ENCODE measurements at places on chromosomes 3 and 15.

- no peak for DNase-seq
These were observed 332.3 kb downstream of the THSD4 start for GRCh38 chr15:71447328-71448250.

DNA sequence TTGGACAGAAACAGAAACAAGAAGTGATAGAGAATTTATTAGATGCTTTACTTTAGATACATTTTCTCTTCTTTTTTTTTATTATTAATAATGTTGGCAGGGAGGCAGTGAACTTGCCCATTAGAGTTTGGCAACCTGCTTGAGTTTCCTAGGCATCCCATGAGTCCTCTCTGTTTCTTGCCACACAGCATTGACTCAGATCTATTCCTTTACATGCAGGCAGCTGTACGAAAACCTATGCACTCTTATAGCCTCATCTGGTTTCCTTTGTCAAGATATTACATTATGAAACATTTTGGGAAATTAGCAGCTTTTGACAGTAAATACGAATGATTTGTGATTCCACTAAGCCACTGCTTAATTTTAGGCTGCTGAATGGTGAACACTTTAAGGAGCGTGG, 23.3 kb downstream of the IL1RAP start:
- no peak for DNase-seq

- no peak for DNase-seq
These were observed 981.2 kb downstream of the NSUN3 start for GRCh38 chr3:95044101-95044500.

- no peak for DNase-seq
These were observed 103.2 kb downstream of the C3orf70 start for GRCh38 chr3:185049710-185050109.

GRCh38 chr15:80831606-80832224, 52.5 kb downstream of the CEMIP start:
- DNase-seq, result no peak

DNA sequence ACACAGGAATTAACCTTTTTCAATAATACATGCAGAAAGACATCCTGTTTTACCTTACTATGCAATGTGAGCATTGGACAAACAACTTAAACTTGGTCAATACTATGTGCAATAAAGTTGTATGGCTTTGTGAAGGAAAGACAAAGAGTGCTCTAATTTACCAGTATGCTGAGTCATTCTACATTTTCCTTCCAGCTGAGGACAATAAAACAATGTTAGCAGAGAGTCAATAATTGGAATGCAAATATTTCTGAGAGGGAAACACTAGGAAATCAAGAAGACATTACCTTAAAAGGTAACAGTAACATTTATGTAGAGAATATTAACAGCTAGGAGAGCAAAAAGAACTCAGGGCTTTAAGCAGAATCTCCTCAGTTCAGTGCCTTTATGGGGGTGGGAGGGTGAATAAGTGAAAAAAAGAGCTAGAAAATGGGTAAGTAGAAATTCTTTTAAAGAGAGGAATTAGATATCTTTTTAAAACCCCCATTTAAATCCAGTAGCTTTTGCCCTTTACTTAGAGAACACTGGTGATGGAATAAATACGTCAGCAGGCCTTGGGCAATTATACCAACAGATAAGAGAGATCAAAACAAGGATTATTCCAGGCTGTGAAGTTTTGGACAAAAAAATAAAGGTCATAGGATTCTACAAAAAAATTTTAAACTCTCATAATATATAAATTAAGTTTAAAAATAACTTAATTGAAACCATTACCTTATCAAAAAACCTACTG, 11.6 kb upstream of the HGD start:
- no peak for DNase-seq

- peak; percentile 28 for DNase-seq
These were observed 4.4 kb upstream of the BRPF1 start for GRCh38 chr3:9727041-9727595.

GRCh38 chr3:179045719-179046402, 25.7 kb downstream of the ZMAT3 start:
- DNase-seq, result no peak

DNA sequence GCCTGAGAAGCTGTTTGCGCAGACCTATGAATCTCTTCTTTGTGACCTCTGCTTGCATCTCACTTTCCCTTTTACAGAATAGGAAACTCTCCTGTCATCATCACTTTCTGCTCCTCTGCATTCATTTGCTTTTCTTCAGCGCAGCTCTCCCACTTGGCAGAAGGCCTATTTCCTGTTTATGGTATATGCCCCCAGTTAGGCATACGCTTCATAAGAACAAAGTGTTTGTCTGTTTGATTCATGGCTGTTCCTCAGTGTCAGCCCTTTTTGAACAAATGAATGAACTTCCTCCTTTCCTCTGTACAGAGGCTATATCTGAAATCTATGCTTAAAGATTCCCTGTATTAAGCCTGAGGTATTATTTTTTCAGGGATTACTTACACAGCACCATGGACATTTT, 1216.9 kb upstream of the GBE1 start:
- no peak for DNase-seq

- DNase-seq, result no peak
These were observed 10.6 kb downstream of the SMC4 start for GRCh38 chr3:160409812-160410610.

DNA sequence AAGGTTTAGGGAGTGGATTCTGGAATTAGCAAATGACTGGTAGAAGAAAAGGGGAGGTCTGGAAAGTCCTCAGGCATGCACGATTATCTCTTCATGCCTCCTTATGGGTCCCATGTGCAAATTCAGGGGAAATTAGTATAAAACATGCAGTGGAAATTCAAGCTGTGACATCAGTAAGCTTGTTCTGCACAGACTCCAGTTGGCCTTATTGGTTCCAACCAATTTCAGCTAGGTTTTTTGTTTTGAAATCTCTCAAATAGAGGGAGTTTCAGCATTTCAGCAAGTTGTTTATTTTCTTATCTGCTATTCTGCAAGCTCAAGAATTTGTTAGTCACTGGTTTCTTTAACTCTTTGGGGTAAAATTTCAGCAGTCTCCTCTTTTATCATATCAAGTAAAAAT, 774 bp upstream of the TMCO5A start:
- DNase-seq, result no peak

DNA sequence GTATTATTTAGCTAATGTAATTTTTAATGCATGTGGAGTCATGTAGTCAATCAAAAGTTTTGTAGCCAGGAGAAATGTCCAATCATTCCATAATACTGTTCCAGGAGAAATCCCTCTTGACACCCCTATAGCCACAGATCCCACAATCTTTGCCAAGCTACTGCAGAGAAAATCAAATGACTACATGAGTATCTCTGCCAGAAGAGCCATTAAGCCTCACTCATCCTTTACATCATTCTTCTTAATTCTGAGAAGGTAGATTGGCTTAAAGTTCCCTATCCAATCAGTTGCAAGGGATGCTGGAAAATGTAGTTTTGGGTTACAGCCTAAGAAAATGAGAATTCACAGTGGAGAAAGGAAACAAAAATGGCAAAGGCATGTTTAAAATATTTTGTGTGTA, 502.1 kb downstream of the ZBBX start:
- no peak for DNase-seq

DNA sequence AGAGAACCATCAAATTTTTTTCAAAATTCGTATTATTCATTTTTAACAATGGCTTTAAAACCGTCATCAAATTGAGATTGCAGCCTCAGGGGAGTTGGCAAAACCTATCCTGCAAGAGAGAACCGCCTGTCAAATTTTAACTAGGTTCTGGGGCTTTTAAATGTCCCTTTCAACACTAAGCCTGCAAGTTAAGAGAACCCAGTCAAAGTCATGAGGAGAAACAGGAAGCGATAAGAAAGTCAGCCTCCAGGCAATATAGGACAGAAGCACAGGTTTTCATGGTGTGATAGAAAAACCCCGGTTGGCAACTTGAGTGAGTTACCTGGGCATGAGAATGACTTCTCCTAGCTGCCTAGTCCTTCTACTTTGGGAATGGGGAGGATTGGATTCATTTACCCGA, 59.8 kb downstream of the CPNE4 start:
- DNase-seq, result no peak

- DNase-seq, result no peak
These were observed 104.8 kb upstream of the PPP2R3A start for GRCh38 chr3:135860761-135861160.

- DNase-seq, result no peak
These were observed 14.3 kb upstream of the DOCK3 start for GRCh38 chr3:50660386-50660785.

- no peak for DNase-seq
These were observed 21.4 kb downstream of the ERICH6 start for GRCh38 chr3:150682279-150682678.

GRCh38 chr15:57388464-57388863, 12.2 kb downstream of the CGNL1 start:
- no peak for DNase-seq

GRCh38 chr3:117160176-117160575, 450.6 kb downstream of the TUSC7 start:
- DNase-seq, result no peak

DNA sequence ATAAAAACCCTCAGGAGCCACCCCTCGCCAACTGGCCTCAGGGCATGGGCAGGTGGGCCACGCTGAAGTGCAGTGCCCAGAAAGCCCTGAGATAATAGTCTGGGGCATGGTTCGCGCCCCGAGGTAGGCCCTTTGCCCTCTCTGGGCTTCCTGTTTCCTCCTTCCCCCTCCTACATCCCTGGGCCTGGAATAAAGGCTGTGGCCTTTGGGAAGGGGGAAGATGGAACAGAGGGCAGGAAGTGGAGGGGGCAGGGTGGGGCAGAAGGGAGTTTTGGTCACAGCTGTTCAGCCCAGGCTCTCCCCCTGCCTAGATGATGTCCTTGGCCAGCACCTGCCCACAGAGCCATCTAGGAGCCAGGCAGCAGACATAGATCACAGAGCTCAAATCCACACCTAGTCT, 11.3 kb downstream of the CSRNP1 start:
- DNase-seq, result no peak

- DNase-seq, result no peak
These were observed 243.2 kb downstream of the NSUN3 start for GRCh38 chr3:94305835-94306611.

DNA sequence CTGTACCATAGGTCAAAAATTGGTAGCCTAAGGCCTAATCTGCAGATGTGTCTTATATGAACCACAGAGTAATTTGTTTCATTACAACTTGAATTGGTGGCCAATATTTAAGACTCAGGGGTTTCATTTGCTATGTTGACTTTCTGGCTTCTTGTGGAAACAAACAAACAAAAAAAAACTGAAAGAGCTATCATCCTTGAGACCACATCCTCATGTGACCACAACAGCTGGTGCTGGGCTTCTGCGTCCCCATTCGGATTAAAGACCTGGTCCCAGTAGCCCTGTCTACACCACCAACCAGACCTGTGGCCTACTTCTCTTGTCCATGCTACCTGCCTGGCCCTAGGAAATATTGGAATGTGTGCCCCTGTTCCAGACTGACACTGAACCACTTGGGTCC, 61.7 kb downstream of the STRIT1 start:
- no peak for DNase-seq

DNA sequence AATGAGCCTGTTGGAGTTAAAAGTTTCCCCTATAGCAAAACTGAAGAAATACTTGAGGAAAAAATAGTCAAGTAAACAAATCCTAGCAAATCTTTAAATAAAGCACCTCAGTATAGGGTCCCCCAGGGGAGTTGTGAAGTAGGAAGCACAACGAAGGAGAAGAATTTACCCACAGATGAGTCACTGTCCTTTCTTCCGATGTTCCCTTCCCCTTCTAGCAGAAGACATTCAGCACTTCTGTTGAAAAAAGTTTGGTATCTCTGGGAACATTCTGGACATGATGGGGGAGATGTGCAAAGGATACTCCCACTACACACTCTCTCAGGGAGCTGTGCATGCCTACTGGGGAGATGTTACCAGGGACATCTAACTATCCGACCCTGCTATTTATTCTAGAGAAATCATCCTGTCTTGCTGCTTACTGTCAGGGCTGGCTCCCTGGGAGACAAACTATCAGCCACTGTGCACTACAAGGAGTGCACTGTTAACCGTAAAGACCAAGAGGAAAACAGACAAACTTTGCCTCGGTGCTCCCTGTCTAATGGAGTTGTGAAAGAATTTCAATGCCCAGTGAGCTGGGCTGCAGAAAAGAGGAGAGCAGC, 93.8 kb downstream of the RFTN1 start:
- no peak for DNase-seq

DNA sequence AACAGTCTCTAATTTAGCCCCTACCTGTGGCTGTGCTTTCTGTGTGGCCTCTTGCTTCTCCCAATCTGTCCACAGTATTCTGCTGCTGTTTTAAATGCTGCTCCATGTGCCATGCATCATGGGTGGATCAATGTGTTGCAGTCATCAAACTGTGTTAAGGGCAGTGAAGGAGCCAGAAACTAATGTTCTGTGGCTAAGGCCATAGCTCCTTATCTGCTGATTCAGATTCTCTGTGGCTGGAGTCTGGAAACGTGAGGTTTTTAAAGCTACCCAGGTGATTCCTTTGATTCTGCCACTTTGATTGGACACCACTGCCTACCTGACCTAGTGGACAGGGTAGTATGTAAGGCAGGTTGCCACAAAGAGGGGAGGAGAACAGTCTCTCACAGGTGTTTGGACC, 44.8 kb downstream of the MORC1 start:
- DNase-seq, result no peak

DNA sequence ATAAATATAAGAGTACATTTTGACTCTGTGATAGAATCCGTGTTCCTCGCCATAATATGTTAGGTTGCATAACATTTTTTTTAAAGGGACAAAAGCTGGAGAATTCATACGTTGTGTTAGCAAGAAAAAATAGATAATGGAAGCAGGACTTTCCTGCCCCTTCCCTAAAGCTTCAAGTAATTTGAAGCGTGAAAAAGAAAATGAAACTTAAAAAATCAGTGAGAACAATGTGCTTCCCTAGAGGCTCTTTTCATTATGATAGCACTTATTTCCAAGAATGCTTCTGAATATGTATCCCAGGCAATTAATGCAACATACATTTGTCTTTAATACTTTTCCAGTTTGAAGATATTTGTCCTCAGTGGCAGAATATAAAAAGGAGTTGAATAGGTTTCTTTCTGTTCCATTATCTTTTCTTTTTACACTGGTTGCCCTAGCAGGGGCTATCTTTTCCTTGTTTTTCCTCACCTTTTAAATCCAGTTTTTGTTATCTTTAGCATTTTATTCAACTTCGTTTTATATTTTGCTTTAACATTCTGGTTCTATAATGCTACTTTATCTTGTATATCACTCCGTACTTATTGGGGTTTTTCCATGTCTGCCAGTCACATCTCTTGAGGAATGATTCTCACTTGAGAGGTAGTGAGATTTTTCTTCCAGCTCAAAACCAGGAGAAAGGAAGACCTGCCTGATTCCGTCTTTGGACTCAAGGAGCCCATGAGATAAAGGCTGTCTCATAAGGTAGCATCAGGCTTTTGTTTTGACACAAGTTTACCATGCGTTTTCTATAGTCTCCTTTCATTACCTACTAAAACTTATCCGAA, 113.8 kb downstream of the MBNL1 start:
- DNase-seq, result no peak

Measured in activated CD4-positive, CD25-positive, alpha-beta regulatory T cell treated with anti-CD3 and anti-CD28 coated beads, Interleukin-2, amount 50 U/mL, for 16 hours (primary cell).